Activated CD4-positive, alpha-beta T cell treated with anti-CD3 and anti-CD28 coated beads, Interleukin-2, amount 50 U/mL, for 16 hours (primary cell): ENCODE measurements at places on chromosomes 16 and 17.
A peak's percentile ranks its signal among the peaks of the same experiment; 100 is the strongest.

- DNase-seq: no peak
Observed at GRCh38 chr17:77927777-77928518, 30.6 kb upstream of the TNRC6C start.

- no peak for DNase-seq
Observed at GRCh38 chr17:31254654-31255053, 42.4 kb downstream of the OMG start.

GRCh38 chr16:75847172-75847571 lies 120.9 kb upstream of the CPHXL start:
- no peak for DNase-seq

DNA sequence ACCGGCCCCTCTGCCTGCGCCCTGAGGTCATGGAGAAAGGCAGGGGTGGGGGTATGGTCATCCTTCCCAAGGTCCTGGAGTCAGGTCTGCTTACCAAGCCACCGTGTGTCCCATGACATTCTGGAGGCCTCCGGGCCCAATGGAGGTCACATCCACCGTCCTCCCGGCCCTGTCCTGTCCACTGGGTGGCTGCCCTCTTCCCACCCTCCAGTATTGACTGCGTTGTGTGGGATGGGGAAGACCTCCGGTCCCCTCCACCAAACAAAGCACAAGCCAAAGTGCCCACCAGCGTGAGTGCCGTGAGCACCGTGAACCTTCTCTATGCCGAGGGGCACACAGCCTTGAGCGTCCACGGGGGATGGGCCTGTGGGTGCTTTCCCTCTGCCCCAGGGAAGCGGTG lies 37.2 kb downstream of the LMF1 start:
- no peak for DNase-seq

DNA sequence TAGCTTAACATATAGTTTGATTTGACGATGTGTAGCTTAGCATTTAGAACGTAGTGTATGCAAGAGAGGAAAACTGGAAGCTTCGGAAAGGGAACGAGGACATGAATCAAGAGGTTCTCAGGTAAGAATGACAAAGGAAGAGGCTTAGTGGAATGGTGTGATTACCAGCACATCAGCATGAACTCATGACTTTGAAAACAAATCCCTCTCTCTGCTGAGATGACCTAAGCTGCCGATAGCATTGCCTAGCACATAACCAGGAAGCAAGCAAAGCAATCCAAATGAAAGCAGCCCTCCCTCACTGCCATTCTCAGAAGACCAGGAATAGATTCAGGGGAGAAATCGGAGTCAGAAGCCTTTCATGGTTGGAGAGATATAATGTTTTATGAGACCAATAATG lies 51.3 kb upstream of the CCL1 start:
- DNase-seq: no peak

DNA sequence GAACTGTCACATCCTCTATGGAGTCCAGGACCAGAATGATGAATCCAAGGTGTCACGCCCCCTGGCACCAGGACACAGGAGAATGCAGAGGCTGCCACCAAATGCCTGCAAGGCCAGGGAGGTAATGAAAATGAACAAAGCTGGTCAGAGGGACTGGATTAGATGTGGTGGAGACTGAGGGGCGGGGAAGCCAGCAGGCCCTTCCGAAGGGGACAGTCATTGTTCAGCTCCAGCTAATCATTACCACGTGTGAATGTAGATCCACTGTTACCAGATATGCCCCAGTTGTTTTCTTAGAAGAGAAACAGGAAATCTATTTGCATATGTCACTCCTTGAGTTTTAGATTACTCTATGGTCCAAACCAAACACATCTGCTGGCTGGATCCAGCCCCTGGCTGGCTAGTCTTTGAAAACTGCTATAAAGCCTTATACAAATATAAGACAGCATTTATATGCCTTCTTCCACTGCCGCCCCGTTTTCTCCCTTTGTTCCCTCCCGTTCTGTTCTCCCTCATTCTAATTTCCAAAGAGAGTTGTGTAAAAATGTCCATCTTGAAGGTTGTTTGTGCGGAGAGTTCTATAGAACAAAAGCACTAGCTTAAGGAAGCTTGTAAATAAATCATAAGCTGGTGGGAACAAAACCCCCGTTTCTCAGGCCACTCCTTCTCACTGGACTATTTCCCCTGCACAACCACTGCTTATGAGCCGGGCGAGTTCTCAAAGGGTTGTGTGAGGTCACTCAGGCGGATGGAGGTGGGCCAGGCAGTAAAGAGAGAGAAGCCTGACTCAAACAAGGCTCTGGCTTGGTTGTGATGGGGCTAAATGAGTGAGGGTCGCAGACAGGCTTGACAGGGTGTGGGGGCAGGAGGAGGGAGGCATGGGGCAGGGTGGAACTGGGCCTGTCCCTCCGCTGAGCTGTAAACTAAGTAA lies 14.2 kb downstream of the CRYM start:
- DNase-seq: no peak

DNA sequence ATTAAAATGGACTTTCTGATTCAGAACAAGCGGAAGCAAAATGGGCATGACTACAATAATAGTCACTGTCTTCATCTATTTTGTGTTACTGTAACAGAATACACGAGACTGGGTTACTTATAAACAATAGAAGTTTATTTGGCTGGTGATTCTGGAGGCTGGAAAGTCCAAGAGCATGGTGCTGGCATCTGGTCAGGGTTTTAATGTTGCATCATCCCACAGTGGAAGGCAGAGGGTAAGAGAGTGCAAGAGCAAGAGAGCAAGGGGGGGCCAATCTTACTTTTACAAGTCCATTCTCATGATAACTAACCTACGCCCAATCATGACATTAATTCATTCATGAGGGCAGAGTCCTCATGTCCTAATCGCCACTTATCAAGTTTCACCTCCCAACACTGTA lies 189.2 kb downstream of the TOX3 start:
- DNase-seq: no peak

GRCh38 chr17:39674702-39675389 lies 6.6 kb downstream of the PNMT start:
- DNase-seq: no peak

GRCh38 chr16:79050063-79050462 lies 550.5 kb downstream of the MAF start:
- DNase-seq: no peak

DNA sequence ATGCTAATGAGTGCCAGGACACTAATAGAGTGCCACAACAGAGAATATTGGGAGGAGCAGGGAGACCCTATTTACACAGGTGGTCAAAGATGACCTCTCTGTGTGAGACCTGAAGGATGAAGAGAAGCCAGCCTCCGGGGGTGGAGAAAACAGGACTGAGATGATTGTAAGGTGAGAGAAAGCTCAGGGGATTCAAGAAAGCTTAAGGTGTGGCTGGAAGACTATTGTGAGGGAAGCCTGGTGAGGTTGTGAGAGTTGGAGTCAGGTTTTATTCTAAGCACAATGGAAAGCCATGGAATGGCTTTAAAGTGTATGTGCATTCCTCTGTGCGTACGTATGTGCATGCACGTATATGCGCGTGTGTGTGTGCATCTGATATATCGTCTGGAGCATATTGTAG lies 10.4 kb upstream of the MARCHF10 start:
- DNase-seq: no peak

GRCh38 chr17:33435721-33436301 lies 142.7 kb upstream of the ASIC2 start:
- no peak for DNase-seq

- DNase-seq: no peak
Observed at GRCh38 chr16:68995011-68995504, 110.4 kb upstream of the HAS3 start.

DNA sequence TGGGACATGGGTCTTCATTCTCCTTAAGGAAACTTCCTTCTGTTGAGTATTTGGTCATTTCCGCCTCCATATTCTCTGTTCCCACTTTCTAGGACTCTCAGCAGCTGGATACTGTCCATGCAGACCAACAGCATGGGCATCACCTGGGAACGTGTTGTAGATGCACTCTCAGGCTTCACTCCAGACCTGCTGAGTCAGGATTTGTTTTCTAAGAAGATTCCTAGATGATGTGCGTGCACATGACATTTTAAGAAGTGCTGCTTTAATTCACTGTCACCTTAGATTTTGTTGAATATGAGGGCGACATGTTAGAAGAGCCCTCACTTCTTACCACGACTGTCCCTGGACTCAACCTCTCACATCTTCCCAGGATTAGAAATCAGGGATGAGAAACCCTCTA lies 10.0 kb upstream of the SDK2 start:
- no peak for DNase-seq

GRCh38 chr16:19131825-19132218 lies 18.1 kb downstream of the ITPRIPL2 start:
- no peak for DNase-seq

GRCh38 chr16:85426806-85427205 lies 186.3 kb upstream of the GSE1 start:
- DNase-seq: no peak

- DNase-seq: no peak
Observed at GRCh38 chr16:354291-354881, 1.9 kb upstream of the AXIN1 start.

DNA sequence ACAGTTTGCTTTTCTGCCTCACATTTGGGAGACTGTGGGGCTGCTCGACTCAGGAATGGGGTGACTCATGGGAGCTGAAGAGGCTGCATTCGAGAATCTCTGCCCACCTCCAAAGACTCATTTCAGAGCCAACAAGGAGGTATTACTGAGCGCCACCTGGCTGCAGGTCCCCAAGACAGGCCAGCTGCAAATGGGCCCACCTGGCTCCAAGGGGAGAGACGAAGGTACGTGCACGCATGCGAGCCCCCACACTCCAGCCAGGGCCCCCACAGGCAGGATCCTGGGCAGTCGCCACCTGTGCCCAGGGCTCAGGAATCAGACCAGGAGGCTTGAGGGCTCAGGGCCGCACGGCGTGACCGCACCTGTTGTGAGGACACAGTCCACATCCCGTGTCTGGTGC lies 6.0 kb downstream of the HAGHL start:
- no peak for DNase-seq

DNA sequence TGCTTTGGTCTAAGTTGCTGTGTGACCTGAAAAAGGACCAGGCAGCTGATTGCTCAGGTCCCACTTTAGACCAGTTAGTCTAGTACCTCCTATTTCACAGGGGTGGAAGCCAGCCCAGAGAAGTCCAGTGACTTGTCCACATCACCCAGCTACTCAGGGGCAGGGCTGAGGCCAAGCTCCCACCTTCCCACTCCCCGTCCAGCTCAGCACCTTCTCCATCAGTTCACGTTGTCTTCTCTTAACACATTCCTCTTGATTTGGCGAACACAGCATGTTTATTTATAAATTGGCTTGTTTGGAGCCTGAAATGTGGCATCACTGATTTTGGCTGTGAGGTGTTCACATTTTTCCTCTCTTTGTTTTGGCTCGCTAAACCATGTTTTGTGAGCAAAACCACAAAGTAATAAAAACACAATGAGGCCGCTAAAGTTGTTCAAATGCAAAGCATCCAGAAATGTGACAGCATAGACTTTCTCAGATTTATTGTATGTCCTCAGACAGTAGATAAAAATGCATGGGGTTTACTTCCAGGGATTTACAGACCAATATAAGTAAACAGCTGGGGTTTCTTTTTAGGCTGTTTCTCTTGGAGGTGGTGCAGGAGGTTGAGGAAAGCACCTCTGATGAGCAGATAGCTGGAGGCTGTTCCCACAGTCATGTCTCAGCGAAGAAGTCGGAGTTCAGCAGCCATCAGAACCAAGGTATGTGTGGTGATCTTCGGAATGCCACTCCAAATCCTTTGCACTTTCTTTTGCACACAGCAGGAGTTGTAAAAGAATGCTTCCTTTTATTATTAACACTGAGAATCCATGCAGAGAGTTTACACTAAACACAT lies 88.4 kb downstream of the PLXDC1 start:
- no peak for DNase-seq

- no peak for DNase-seq
Observed at GRCh38 chr16:12753203-12754023, 50.3 kb downstream of the CPPED1 start.

GRCh38 chr17:66348584-66349165 lies 46.3 kb downstream of the PRKCA start:
- DNase-seq: peak; percentile 77
